ENCODE measurements at places on chromosomes 6 and 20.

- no peak for DNase-seq
Measured at GRCh38 chr6:168017629-168018028, 20.2 kb downstream of the KIF25 start.

DNA sequence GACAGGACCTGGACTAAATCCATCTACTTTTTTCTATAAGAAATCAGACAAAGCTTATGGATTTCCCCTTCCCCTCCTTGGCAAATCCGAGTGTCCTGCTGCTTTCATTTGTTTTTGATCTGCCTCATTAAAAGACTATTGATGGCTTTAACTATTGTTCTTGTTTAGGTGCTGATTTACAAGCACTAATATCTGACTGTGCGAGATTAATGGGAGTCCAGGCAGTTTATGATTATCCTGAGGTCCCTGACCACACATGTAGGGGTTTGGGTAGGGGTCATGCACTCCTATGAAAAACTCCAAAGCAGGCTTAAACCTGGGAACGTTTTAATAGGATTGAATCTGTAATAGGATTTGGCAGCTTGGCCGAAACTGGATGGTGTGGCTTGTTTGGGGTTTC, 317.5 kb upstream of the POU3F2 start:
- DNase-seq = no peak

GRCh38 chr6:135116571-135116970, 61.9 kb upstream of the HBS1L start:
- no peak for DNase-seq

DNA sequence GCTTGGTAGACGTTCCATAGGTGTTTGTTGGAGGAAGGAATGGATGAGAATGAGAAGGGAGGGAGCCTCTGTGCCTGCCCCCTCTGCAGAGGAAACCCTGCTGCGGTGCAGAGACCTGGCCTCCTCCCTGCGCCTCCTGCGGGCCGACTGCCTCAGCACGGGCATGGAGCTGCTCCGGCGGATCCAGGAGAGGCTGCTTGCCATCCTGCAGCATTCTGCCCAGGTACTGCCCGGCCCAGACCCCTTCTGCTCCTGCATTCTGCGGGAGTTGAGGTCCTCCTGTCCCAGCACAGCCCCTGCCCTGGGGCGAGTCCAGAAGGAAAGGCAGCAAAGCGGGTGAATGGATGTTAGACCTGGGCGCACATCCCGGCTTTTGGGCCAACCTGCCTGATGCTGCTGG, 6.1 kb downstream of the DNPH1 start:
- DNase-seq = no peak

- DNase-seq = no peak
Measured at GRCh38 chr6:165042912-165043311, 266.5 kb downstream of the C6orf118 start.

DNA sequence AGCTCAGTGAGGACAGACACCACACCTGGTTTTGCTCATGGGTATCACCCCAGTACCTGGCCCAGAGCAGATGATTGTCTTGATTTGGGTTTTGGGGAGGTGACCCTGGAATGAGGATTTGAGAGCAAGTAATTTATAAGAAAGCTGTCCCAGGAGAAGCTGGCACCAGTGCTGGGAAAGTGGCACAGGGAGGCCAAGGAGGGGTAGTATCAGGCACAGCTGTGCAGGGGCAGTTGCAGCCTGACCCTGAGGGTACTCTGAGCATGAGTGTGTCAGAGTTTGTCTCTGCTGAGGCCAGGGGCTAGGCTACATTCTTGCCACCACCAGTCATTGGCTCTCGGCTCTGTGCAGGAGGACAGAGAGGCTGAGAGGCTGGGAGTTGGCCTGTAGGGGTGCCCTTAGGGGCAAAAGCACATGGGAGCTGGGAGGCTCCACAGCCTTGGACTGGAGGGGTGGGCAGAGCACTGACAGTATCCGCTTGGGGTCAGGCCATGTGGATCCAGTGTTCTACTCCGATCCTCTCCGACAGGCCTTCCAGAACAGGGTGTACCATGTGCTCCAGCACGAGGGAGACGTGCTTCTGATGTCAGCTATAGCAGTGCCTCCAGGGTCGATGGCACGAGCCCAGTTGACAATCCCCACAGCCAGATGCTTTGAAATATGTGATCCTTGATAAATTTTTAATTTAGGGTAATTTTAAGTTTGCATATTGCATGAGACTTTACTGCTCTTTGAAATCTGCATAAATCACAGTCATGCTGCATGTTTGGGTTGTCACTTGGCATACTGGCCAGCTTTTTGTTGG, 121.3 kb downstream of the PHACTR3 start:
- DNase-seq = no peak

DNA sequence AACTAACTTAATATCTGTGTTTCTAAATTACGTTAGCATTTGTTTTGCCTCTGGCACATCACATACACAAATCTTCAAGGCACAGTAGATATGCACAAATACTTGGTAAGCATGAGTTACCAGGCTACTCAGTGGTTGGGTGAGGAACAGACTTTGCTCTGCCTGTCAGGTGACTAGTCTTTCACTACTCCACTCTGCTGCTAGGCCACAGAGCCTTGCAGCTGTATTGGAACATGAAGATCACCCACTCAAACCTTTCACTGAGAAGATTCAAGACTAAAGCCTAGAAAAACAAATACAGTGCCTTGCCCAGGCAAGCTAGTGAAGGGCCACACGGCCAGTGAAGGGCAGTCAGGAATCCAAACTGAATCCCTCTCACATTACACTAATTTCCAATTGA, 47.0 kb downstream of the DTNBP1 start:
- DNase-seq = peak; percentile 21

GRCh38 chr6:17983730-17984129, 3.7 kb downstream of the KIF13A start:
- DNase-seq = no peak

- no peak for DNase-seq
Measured at GRCh38 chr6:1027109-1027794, 284.6 kb upstream of the FOXQ1 start.

DNA sequence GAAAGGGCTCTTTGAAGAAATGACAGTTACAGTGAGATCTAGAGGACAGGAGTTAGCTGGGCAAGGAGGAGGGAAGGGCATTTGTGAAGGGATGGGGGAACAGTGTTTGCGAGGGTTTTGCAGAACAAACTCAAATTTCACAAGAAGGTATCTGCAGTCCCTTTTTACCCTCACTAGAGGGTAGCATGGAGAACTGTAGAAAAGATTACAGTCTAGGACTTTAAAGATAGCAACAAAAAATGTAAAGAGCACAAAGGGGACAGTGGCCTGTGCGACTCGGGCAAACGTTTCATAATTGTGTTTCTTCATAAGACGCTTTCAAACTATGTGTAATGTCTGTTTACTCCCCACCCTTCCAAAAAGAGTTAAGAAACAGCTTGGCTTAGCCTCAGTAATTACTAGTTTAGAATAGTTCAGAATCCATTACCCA, 21.2 kb upstream of the ASXL1 start:
- no peak for DNase-seq

GRCh38 chr6:7215798-7216231, 97.2 kb downstream of the SSR1 start:
- DNase-seq = no peak

DNA sequence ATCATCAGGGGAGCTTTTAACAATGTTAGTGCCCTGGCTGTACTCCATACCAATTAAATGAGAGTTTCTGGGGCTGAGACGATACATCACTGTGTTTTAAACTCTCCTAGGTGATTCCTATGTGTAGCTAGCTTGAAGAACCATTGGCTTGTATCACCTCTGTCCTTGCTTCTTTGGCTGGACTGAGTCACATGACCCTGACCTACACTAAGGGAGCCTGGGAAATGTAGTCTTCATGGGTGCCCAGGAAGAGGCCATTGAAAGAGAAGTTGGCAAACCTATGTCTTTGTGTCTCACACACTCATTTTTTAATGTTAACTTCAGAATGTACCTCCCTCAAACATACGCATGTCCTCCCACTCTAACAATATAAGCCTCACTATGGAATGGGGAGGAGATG, 506.6 kb downstream of the DHX35 start:
- DNase-seq = no peak

DNA sequence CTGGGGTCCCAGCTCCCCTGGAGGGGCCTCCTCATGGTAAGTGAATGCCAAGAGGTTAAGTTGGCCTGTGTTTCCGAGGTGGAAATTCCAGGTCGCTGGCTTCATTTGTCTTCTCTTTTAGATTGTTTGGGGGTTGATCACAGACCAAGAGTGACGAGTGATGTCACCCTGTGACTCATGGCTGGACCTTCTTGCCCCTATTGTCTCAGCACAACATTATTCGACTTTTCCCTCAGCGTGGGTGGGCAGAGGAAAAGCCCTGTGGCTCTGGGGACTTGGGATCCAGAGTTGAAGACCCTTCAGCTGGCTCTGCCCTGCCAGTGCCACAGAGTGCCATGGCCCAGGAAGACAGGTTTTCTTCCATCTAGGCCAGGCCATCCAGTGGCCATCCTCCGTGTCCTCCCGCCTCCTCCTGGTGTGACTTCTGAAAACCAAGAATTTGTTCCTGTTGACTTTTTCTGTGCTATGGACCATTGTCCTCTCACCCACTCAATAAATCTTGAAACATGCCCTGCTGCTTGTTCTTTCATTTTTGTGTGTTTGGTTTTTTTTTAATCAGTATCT, 15.4 kb upstream of the SNHG17 start:
- DNase-seq = no peak

- DNase-seq = no peak
Measured at GRCh38 chr20:11372876-11373790, 544.6 kb upstream of the BTBD3 start.

DNA sequence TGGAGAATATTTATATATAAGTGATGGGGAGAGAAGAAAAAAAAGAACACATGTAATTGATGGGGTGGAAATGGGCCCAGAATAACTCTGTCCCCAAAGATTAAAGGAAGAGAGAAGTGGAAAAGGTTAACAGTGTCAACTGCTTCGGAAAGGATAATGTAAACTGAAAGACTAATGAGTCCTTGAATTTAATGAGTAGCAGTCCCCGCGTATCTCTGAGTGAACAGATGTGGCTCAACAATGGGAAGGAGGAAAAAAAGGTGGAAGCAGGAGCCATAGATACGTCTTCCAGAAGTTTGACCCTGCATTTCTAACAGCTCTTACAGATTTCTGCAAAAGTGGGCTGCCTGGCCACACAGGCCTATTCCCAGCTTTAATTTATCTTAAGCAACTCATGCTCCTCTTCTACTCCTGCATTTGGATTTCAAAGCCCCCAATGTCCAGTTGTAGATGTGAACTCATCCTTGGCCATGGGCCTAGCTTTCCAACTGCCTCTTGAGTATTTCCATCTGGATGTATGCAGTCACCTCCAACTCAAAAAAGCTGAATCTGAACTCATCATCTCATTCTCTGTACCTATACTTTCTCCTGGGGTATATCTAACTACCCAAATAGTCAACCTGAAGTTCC, 61.3 kb downstream of the DST start:
- no peak for DNase-seq

DNA sequence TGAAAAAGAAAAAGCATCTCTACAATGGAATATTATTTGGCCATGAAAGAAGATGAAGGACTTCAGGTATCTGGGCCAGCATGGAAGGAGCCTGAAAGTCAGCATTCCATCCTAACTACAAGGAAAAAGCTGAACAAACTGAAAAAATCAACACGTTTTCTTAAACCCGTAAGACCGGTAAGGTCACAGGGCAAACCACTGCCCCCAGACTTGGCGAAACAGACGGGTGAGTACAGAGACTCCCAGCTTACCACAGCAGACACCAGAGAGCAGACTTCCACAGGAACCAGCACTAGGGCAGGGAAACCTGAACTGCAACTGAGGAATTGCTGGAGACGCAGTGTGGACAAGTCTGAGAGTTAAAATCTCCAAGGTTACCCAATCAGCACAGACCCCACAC, 31.4 kb downstream of the BEND3 start:
- DNase-seq = no peak

DNA sequence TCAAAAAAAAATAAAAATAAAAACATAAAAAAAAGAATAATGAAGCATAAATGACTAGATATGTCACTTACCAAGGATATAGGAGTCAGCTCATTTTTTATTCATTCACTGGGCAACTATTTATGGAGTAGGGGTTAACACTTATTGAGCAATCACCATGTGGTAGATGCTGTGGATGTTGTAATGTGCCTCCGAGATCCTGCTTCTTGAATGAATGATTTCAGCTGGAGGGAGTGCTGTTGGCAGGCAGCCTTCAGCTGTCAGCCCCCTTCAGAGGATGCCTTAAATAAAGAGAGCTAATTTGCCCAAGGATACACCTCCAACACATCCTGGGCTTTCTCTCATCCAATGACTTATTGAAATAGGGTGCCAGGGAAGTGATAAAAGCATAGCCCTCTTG, 229.5 kb upstream of the DTNBP1 start:
- no peak for DNase-seq

- DNase-seq = no peak
Measured at GRCh38 chr20:57118107-57118769, 148.2 kb downstream of the BMP7 start.

- DNase-seq = no peak
Measured at GRCh38 chr6:43963203-43963602, 164.0 kb downstream of the MRPL14 start.

GRCh38 chr6:31907158-31907813, 5.4 kb upstream of the ZBTB12 start:
- no peak for DNase-seq

DNA sequence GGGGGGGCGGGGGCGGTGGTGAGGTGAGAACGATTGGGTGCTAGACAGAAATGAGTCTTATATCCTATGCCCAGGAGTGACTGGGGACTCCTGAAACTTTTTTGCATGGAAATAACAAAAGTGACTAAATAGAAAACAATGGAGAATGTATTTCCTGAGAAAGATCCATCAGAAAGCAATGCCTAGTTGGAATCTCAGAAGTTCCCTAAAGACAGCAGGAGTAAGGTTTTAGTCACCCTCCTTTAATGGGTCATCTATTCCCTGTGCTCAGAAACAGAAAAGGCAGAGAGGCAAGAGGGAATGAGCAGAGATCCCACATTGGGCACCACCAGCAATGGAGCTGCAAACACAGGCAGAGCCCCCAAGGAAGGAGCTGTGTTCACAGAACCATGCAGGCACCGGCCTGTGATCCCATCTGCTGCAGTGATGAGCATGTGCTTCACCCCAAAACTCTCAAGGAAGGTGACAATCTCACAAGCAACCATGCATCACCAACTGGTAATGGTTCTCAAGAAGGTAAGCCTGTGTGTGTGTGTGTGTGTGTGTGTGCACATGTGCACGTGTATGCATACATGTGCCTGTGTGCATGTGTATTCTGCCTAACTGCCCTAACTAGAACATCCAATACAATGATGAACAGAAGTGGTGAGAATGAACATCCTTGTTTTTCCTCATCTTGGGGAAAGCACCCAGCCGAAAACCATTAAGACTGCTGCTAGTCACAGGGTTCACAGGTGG, 168.4 kb downstream of the WDR27 start:
- no peak for DNase-seq

GRCh38 chr20:19456595-19457395, 244.4 kb downstream of the SLC24A3 start:
- no peak for DNase-seq

DNA sequence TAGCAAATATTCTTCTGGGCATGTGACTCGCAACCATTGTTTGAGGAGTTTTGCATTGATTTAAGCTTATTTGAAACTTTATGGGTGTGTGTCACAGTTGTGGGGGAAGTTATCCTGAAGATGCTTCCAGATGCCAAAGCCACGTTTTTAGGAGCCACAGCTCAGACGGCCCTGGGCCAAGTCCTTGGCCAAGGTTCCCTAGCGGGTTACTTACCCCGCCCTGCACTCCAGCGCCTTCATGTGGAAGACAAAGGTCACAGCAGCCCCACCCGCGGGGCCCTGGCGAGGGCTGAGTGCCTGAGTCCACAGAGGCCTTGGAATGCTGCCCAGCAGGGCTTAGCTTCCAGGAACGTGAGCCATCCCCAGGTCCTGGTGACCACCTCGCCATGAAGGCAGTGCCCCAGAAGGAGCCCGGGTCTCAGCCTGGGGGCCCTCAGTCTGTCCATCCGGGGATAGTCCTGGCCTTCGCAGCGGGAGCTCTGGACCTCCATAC, 308.3 kb downstream of the CDH4 start:
- DNase-seq = no peak

Measured in GM10248 (cell line).